NCI-H446 (cell line): ENCODE measurements at places on chromosomes 2 and 18.

DNA sequence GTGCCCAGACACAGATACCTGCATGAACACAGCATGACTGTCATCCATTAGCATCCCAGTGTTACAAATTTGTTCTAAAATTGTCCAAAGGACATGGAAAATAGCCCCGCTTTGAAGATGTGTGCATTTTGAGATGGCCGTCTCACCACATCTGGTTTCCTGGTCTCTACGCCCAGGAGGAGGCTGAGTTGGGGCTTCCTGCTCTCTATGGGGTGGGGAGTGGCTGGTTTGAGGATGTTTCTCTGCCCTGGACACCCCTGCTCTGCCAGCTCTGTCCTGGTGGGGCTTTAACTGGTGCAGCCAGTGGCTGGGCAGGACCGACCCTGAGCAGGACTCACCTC, 74.6 kb upstream of the SMAD7 start:
- DNase-seq: no peak

DNA sequence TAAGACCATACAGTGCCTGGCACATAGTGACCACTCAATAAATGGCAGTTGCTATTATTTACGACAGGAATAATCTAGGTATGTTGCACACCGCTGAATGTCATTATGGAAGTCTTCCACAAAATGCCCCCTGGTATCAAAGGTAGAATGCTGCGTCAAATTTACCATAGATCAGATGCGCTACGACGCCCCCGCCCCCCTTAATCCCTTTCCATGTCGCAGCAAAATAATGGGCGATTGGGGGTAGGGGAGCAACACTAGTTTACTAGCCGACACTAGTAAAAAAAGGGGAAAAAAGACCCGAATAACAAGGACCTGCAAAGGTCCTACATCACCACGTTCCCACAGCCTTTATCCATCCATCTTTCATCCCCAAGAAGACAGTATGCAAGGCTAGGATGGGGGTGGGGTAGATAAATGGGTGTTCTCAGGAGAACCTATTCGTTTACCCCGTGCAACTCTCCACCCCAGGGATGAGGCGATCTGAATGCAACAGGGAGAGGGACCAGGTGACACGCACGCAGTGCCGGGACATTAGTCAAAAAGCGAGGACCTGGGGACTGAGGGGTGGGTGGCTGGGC, 455 bp downstream of the PREPL start:
- no peak for DNase-seq

- peak; percentile 73 for DNase-seq
These were observed 864 bp upstream of the XPO1 start for GRCh38 chr2:61538920-61539520.

DNA sequence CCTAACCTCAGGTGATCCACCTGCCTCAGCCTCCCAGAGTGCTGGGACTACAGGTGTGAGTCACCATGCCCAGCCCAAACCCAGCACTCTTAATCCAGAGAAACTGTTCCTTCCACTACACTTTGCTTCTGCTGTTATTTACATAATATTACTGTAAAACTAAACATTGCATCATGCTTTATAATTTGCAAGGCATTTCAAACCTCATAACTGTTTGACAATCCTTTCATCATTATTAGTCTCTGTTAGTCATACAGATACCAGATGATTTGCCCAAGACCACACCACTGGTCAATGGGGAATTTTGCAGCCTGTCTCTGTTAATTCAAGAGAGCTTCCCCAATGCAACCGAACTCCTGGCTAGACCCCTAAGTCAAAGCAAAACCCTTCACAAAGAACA, 338.3 kb downstream of the ALK start:
- no peak for DNase-seq

DNA sequence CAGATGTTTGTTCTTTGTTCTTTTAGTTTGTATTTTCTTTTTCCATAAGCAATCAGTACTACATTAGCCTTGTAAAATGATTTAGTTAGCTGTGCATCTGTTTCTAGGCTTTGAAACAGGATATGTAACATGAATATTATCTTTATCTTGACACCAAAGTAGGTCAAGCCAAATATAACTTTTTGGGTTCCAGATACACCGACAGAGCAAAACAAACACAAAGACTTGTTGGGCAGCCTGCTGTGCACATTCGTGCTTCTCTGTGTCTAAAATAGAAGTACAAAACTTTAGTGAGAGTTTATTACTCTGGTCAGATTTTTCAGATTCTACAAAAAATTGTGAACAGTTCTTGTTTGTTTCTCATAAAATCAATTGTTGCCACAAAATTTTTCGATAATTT, 1059.3 kb upstream of the GYPC start:
- no peak for DNase-seq

- DNase-seq: no peak
These were observed 32.8 kb upstream of the DNAH7 start for GRCh38 chr2:196101325-196101991.

- no peak for DNase-seq
These were observed 5.2 kb downstream of the NCAPH start for GRCh38 chr2:96340493-96341414.

DNA sequence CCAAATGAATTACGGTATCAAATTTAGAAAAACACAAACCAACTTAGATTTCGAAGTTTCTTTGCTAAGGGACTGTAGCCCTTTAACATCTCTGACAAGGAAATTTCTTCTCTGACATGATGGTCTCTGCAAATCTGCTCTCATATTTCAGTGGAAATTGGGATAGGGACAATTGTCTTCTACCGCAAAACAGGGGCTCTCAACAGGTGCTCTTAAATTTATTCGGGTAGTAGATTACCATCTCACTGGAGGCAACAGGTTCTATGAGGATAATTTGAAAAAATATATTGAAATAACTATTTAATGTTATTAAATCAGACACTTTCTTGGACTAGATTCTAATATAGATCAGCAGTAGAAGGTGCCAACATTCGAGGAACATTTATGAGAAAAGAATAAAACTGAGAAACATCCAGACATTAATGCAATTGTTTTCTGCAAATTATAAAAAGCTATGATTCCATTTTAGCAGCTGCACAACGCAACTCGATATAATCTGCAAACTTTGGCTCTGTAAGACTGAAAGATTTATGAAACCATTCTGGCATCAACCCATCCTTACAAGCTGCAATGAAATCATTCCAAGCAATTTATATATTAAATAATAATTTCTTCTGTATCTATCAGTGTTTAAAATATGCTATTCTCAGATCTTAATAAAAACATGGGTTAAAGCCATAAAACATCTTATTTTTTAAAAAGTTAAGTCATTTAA, 10.0 kb upstream of the BCL2 start:
- DNase-seq: no peak

DNA sequence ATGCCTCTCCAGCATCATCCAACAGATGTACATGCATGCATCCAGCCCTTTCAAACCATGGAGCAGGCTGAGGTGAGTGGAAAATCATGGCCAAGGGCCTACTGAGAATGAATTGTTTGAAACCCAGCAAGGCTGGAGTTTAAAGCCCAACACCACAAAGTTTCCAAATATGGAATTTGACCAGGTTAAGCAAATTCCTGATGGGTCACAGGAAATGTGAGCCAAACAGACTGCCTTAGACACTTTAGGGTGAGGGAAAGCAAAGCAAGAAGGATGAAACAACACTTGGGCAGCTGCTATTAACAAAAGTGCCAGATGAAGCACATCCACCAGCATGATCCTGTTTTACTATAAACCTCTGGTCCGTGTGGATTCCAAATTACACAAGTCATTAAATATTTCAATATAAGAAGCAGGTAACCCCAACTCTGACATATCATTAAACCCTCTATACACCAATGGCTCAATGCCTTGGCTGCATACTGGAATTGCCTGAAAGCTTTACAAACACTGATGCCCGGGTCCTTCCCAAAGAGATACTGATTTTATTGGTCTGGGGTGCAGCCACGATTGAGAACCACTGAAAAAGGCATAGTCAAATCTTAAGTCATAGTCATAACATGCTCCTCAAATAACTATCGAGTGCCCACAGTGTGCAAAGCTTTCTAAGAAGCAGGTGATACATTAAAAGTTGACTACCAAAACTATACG, 9.1 kb downstream of the KLF7 start:
- DNase-seq: no peak

DNA sequence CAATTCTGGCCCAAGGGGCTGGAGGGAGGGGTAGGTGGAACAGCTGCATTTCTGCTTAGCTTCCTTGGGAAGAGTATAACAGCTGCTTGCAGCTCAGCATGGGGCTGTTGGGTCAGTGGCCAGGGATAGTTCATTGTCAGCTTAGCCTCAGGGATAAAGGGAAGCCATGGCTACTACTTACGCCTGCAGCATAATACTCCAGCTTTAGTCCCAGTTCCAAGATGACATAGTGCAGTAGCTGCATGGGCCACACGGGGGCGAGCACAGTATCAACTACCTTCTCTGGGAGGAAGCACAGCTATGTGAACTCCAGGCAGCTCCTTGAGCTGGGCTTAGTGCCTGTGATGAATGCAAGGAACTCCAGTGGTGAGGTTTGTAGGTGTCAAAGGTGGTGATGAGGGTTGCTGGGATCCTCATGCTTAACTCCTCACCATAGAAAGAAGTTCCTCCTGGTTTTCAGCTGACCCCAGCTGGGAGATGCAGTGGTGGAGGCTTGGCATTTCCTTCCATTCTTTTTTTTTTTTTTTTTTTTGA, 35.4 kb upstream of the RHOB start:
- DNase-seq: peak; percentile 63

GRCh38 chr2:157182834-157183396, 74.6 kb upstream of the GALNT5 start:
- peak; percentile 9 for DNase-seq

DNA sequence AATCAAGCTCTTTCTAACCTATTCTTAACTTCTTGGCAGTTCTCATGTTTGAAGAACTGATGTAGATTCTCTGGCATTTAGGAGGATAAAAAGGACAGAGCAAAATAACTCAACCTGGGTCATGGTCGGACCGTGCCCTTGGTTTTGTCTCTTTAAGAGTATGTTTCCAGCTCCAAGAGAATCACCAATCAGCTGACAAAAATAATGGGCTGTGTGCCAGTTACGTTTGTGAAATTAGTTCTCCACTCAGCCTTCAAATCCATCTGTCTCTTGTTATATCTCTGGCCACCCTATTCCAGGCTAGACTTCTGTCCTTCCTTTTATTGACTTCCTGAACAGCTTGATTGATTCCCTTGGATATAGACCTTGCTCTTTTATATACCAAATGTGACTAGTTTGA, 225.7 kb downstream of the EPHA4 start:
- peak; percentile 54 for DNase-seq

GRCh38 chr18:63374540-63374939, 7.5 kb upstream of the KDSR start:
- DNase-seq: peak; percentile 19

GRCh38 chr2:135916207-135916606, 40.0 kb upstream of the MCM6 start:
- peak; percentile 65 for DNase-seq

DNA sequence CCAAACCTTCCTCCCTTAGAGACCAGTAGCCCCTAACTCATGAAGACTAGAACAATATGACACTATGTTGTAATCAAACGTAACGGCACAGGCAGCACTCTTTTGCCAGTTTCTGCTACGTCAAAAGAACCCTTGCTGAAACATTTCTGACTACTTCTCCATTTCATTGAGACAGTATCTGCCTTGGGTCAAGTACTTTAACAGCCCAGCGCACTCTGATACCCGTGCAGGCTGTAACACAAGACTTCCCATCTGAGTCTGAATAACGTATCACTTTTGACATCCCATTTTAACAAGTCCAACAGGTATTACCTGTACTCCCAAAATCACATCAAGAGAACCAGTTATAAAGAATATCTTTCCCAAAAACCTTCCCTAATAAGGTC, 38.4 kb downstream of the TBC1D8 start:
- DNase-seq: no peak

- DNase-seq: no peak
These were observed 33.8 kb downstream of the TEX51 start for GRCh38 chr2:126932529-126932928.

- DNase-seq: no peak
These were observed 123.1 kb downstream of the SOCS6 start for GRCh38 chr18:70411876-70412435.

- no peak for DNase-seq
These were observed 113.0 kb upstream of the SLC1A4 start for GRCh38 chr2:64876137-64876647.

DNA sequence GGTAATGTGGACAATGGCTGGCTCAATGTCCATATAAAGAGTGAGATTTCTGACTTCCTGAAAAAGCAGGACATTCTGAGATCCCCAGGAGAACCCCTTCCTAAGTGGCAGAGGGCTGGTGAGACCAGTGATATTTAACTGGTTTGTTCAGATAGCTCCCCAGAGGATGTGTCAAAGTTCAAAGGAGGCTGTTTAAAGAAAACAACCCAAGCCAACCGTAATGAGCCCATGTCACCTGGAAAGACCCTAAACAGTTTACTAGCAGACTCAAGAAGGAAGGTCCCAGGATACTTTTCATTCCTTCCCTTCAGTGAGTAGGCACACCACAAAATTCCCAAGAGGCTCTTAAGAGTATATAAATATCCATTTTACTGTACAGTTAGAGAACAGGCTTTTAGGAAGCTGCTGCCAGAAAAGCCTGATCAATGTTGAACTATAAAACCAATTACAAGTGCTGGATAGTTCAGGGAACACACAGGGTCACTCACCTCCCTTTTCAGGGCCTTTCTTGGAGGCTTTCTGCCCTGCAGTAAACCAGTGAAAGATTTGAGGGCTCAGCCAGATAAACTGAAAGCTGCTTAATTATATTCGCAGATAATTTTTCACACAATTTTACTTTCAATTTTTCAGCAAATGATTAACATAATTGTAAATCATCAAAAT, 293.5 kb downstream of the ASXL3 start:
- DNase-seq: no peak

DNA sequence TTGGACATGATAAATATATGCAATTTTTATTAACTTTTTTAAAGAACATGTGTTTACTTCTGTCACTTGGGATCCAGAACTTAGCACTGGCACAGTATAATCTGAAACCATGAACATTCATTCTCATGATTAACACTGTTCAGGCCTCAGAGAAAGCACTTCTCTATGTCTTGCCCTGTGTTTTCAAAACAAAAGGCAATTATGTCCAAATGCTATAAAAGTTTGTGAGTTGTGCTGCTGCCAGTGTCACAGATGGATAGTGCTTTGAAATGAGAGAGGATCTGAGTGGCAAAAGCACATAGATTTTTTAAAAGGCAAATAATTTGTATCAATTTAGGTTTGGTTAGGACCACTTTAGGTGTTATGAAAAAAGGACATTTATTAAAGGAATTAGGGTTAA, 470.5 kb upstream of the FAM98A start:
- DNase-seq: no peak

DNA sequence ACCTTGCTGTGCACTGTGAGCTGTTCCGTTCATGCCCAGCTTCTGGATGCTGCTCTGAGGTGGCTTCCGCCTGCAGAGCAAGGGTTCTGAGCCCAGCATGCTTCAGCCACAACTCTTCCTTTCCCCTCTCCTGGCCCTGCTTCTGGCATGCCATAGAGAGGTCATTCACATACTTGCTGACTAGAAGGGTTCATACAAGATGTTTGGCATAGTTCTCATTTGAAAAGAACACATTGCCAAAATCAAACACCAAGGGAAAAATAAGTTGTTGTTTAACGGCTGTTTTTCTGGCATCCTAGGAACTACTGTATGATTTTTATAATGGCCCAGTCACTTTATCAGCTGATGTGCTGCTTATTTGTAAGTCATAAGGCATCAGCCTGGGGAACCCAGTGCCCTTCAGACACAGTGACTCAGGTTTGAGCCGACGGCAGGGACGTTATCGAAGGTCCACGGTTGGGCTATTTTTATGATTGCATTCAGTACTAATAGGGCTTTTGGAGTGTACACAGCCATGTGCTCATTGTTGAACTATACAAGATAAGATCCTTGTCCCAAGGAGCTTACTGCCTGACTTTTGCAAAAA, 53.9 kb upstream of the CTAGE1 start:
- DNase-seq: no peak

GRCh38 chr2:57740891-57741290, 305.7 kb upstream of the VRK2 start:
- DNase-seq: no peak

- no peak for DNase-seq
These were observed 130.8 kb downstream of the FIGN start for GRCh38 chr2:163604941-163605555.
